ENCODE measurements at places on chromosomes 4 and X.

GRCh38 chrX:135547767-135548166, 27.3 kb downstream of the INTS6L start:
- DNase-seq, result no peak

DNA sequence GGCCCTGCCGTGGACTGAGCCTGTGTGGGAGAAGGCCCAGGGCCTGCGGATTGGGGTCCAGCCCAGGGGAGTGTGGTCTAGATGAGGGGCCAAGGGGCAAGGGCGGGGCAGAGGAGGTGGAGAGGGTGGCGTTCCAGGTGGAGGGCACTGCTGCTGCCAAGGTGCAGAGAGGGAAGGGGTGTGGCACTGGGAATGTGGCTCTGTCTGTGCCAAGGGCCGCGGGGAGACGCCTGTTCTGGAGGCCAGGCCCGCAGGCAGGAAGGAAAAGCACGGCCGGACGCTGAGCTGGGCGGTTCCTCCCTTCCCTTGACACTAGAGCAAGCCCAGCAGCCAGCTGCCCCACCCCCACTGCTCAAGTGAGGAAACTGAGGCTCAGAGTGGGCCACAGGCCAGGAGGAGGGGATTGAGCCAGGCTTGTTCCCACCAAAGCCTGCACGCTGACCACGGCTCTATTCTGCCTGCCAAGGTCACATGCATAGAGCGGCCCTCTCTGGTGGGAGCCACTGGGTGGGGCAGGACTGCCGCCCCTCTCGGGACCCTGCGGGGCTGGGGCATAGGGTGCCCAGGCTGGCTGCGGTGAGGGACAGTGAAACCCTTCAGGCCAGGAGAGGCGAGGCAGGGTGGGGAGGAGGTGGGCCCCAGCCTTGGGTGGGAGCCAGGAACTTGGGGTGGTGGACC, 13.0 kb downstream of the SH3BP2 start:
- no peak for DNase-seq

- DNase-seq, result no peak
Observed at GRCh38 chrX:111207851-111208250, 62.4 kb downstream of the CAPN6 start.

GRCh38 chr4:105712766-105713165, 4.2 kb downstream of the GSTCD start:
- DNase-seq, result no peak

- no peak for DNase-seq
Observed at GRCh38 chr4:140296335-140297220, 76.9 kb upstream of the SCOC start.

GRCh38 chr4:93828995-93829819, 654 bp downstream of the ATOH1 start:
- no peak for DNase-seq

- no peak for DNase-seq
Observed at GRCh38 chr4:172546782-172547181, 621.8 kb upstream of the GALNT7 start.

- DNase-seq, result no peak
Observed at GRCh38 chrX:1659664-1660461, 45.0 kb downstream of the ASMT start.

GRCh38 chr4:162241857-162242256, 78.1 kb upstream of the FSTL5 start:
- DNase-seq, result no peak

DNA sequence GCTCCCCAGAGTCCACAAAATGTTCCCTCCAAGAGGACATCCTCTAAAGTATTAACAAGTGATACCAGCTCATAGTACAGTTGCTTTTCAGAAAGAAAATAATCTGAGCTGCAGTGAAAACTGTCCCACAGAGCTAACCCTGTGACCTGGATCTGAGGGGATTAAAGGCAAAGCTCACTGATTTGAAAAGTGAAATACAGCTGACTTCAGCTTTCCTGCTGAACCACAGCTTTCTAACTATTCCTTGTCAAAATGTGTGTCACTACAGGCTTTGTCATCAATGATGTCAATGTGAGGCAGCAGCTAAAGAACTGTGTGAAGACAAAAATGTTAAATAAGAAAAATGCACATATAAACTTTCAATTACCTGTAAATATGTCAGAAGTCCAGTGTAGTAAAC, 36.9 kb downstream of the DCHS2 start:
- no peak for DNase-seq

GRCh38 chrX:30627818-30628652, 25.2 kb upstream of the GK start:
- no peak for DNase-seq

DNA sequence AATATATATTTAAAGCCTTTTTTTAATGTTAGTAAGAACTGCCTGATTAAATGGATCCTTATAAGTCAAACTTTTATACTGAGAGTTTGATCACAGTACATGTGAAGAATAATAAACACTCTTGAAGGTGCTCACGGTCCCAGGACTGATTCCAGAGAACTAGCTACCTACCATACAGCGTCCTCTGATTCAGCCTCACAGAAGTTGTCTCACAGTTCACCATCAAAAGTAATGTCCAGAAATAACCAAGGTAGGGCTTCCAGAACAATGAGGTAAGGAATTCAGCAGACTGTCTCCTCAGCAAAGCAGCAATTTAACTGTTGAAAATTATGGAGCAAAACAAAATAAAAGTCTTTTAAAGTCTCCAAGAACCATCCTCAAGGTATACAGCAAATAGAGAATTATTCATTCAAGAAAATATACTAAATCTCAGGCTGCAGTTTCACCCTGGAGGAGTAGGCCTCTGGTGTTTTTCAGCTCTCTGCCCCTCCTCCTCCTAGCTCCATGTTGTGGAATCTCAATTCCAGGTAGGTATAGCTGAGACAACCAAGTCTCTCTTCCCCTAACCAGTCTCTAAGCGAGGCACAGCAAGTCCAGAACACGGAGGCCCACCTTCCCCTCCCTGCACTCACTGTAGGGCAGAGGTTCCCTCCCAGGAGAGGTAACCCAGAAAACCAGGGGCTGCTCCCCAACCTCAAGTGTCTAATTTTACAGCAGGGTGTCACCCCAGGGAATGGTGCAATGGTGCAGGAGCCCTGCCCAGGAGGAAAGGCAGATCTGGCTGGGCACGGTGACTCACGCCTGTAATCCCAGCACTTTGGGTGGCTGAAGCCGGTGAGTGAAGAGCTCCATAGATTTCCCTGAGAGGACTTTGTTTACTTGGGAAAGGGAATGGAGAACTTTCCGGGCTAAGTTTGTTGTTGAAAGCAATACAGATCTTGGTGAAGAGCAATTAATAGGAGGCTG, 28.6 kb downstream of the FAM241A start:
- no peak for DNase-seq

GRCh38 chr4:186104114-186104889, at the start of gene FAM149A:
TSS of gene FAM149A (plus strand) at chr4:186104704.
- DNase-seq, result no peak

DNA sequence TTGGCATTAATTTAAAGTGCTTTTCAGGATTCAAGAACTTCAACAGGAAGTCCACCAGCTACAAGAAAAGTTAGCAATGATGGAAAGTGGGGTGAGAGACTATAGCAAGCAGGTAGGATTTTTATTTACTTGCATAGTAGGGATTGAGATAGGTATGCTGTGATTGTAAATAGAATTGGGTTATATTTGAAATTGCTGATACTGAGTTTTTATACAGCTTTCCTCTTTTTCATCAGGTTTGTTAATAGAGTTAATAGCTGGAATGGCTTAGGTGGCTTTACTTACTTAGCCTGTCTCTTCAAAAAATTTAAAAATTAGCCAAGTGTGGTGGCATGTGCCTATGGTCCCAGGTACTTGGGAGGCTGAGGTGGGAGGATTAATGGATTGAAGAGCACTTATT, 10.9 kb downstream of the CEP135 start:
- DNase-seq, result no peak

DNA sequence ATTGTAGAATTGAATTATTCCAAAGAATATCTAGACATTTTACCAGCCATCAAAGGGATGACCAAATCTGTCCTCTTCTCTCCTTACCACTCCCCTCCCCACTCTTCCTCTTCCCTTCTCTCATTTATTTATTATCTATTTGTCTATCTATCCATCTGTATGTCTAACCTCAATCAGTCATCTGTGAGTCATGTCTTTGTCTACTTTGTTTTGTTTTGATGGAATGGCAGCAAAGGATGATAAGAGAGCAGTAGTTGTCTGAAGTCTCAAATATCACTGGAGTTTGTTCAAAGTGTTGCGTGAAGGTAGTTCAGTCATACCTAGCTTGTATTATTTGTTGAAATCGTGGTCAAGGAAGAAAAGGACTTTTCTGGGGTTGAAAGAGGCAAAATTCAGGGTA, 34.7 kb upstream of the PGRMC2 start:
- no peak for DNase-seq

- DNase-seq, result no peak
Observed at GRCh38 chrX:97907791-97908190, 1024.1 kb downstream of the RPA4 start.

- DNase-seq, result no peak
Observed at GRCh38 chrX:134551376-134552048, 91.5 kb downstream of the HPRT1 start.

- no peak for DNase-seq
Observed at GRCh38 chr4:102531462-102531861, 30.3 kb downstream of the NFKB1 start.

DNA sequence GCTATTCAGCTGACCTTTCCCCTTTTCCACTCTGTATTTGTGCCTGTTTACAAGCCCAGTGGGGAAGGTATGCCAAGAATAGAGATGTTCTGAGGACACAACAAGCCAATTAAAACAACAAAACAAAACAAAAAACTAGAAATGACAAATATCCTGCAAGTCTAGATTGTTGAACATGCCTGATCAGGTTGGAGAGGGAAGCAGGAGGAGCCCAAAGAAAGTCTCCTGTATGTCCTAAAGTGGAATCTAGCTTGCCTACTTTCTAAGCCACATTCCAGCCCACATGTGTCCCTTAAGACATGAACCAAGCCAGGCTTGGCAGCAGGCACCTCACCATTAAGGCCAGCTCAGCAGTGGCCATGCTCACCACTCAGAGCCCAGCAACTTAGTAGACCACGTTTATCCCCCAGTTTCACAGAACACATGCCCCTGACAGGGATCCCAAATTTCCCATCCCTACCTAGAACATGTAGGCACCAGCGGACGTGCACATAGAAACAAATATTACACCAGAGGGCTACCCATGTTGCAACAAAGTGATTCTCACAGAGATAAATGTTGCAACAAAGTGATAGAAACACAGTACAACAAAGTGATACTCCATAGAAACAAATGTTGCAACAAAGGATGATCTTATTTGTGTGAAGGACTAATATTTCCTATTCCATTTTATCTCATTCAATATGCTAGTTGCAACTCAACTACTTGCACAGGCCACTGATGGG, 48.3 kb downstream of the CD99L2 start:
- no peak for DNase-seq

DNA sequence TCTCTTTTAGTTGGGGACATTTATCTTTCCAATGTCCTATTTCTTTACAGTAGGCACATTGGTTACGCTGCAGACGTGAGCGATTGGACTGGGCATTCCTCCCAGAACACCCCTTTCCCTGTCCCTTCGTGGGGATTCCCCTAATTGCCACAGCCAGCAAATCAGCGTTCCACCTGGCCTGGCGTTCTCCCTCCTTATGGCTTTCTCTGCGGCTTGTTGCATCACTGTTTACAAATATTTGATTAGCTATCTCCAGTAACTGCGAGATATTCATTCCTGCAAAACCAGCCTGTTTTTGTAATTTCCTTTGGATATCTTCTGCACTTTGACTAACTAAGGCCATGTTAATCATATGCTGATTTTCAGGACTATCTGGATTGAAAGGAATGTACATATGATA, 202.5 kb upstream of the KLF8 start:
- no peak for DNase-seq

- no peak for DNase-seq
Observed at GRCh38 chr4:102860611-102861324, 8.0 kb upstream of the CISD2 start.

- DNase-seq, result peak; percentile 25
Observed at GRCh38 chrX:71998836-71999509, 88.3 kb downstream of the NHSL2 start.

GRCh38 chr4:154024097-154024694, 235.3 kb upstream of the SFRP2 start:
- DNase-seq, result no peak

DNA sequence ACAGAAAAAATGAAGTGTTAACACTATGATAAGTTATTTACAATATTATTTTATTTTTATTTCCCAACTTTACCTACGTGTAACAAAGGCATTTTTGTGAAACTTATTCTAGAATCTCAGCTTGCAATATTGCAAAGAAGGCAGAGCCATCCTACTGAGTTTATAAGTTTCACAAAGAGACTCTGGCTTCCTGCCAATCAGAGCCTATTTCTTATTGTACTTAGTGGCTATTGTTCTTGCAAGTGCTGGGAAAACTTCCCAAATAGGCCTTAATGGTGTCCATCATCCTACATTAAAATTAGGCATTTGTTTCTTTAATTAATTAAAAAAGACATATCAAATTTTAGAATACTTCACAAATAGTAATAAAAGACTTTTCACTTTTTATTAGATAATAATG, 233.2 kb downstream of the EPHA5 start:
- DNase-seq, result no peak

DNA sequence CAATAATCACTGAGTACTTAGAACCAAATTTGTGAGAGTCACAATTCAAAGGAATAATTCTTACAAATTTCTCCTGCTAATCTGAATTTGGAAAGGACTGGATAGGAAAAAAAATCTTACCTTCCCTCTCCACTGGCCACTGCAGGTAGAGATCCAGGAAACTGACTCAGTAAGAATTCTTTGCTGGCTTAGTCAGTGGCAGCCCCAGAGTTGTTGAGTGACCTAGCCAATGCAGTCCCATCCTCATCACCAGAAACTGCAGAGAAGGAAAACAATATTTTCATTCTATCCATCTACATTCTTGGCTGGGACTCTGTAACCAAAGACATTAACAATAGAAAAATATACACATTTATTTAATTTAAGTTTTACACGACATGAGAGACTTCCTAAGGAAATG, 572.0 kb downstream of the ADGRL3 start:
- no peak for DNase-seq

DNA sequence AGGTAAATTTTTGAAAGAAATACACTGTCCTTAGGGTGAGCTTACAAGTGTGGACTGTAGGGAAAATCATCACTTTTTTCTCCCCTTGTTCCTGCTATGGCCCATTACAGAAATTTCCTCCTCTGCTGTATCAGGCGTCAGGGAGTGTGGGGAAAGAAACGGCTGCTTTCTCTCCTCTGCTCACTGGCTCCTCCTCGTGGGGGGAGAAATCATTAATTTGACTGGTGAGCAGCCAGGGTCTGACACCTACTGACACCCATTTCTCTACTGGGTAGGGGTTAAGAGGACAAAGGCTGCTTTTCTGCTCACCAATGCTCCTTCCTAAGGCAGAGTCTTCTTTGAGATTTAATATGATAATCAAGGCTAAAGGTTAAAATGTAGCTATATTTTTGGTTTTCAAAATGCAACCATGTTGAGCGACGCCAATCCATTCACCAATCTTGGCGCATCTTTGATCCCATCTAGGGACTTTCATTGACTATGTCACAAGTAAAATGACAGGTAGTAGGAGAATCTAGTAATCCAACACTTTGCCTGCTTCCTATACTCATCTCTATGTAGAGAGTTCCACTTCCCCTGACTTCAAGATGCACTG, 25.1 kb downstream of the SETD7 start:
- DNase-seq, result peak; percentile 51

Data from hematopoietic multipotent progenitor cell treated with erythropoietin and hydrocortisone succinate and interleukin-3 and kit ligand, for 17 days (in vitro differentiated cells).